ENCODE measurements at places on chromosomes 11 and 22.

DNA sequence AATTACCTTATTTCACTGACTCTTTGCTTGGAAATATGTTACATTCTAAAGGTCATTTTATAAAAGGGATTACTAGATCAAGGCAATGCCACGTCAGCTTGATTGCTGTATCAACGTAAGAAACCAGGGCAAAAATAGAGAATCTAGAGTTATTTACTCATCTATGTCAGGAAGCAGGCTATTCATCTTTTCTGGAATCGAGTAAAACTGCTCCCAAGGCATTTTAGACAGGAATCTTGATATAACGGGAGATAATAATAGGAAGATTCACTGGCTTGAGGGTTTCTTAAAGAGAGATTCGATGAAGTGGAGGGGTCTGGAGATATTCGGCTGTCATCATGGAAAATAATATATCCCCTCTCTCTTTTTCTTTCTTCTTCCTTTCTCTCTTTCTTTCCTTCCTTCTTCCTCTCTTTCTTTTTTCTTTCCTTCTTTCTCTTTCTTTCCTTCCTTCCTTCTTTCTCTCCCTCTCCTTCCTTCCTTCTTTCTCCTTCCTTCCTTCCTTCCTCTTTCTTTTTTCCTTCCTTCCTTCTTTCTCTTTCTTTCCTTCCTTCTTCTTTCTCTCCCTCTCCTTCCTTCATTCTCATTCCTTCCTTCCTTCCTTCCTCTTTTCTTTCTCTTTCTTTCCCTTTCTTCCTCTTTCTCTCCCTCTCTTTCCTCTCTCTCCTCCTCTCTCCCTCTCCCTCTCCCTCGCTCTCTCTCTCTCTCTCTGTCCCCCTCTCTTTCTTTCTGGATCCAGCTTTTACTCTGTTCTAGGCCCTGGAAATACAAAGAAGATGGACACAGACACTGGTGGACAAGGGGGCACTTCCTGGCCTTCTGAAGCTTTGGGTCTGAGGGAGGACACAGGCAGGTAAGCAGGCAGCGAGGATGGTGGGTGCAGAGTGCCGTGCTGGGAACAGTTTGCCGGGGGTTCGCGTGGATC, 18.1 kb upstream of the RASD2 start:
- DNase-seq, result no peak

- no peak for DNase-seq
Observed at GRCh38 chr22:30216710-30217109, 29.8 kb downstream of the LIF start.

GRCh38 chr11:18608376-18608775, 8.8 kb downstream of the MISFA start:
- DNase-seq, result no peak

DNA sequence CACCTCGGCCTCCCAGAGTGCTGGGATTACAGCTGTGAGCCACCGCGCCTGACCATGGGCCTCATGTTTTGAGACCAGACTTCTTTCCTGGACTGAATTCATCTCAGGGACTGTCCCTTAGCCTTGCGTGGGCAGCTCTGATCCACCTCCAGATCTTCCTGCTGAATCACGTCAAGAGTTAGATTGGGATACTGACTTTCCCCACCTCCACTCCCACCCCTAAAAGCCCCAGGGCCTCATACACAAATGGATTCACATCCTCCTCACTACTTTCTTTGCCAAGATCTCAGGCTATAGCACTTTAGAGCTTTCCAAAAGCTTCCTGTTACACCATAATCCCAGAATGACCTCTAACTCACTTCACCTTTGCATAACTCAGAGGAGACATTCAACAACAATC, 12.1 kb downstream of the CCDC87 start:
- DNase-seq, result no peak

GRCh38 chr11:60145677-60146076, 37.2 kb downstream of the MS4A6A start:
- no peak for DNase-seq

GRCh38 chr11:26579683-26580082, 7.6 kb upstream of the MUC15 start:
- DNase-seq, result no peak

DNA sequence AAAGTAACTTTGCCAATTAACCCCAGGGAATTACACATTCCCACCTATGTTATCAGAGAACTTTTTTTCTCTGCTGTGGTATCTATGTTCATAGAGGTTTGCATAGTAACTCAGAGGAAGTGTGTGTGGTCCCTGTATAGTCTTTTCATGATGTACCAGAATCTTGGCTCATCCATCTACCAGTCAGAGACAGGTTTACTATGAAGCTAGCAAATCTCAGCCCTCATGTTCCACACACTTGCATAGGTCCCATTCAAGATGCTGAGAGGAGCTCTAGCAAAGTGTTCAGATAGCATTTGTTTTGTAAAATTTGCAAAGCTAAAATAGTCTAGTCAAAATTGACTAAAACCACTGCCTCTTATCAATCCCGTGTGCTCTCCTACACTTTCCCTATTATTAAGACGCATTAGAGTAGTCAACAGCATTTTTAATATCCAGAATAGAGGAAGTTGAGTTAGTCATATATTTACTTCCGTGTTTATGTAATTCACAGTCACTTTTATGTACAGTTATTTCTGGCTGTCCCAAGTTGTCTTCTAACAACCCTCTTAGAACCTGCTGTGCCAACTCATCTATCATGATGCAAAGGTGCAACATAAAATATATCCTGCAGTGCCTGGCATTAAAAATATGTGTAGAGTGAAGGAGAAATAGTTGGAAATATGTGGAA, 184.2 kb downstream of the FAM76B start:
- DNase-seq, result no peak

GRCh38 chr11:68582416-68583040, 101.8 kb upstream of the GAL start:
- no peak for DNase-seq

Measured in activated CD4-positive, alpha-beta T cell treated with anti-CD3 and anti-CD28 coated beads, Interleukin-2, Interleukin-4, amounts not matched to agents 100 ng/mL and 50 ng/mL, durations not matched to agents 16 hours and 8 hours (primary cell).